Naive B cell (primary cell): ENCODE measurements at places on chromosomes 11 and 22.

DNA sequence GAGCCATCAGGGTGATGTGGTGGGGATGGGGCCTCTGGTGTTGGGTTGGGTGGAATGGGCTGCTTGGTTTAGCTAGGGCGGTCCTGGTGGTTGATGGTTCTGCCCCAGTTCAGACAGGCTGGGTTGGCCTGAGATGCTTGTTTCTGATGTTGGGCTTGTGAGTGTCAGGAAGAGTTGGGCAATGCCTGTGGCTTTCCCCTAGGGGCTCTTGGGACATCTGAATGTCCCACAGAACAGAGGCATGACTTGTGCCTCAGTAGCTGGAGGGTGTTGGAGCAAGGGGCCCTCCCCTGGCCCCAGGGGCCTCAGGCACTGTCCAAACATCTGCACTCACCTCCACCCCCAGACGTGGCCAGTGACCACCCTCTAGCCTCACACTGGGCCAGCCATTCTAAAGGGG, 14.0 kb upstream of the CTSD start:
- no peak for DNase-seq

- no peak for DNase-seq
These were observed 423.1 kb downstream of the SHANK2 start for GRCh38 chr11:70829134-70829885.

DNA sequence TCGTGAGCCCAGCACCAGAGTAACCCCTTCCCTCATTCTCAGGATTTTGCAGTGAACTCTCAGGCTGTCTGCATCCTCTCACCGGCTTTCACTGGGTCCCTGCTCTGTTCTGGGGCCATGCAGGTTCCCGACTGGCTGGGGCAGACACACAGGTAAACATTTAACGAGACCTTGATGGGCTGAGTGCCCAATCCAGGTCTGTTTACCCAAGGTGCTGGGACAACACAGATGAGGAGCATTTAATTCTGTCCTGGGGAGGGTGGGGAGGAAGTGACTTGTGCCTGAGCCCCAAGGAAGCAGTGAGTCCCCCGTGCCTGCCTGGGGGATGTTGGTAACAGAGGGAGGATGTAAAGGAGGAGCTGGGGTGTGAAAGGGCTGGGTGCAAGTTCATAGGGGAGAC, 4.4 kb downstream of the BIK start:
- no peak for DNase-seq

DNA sequence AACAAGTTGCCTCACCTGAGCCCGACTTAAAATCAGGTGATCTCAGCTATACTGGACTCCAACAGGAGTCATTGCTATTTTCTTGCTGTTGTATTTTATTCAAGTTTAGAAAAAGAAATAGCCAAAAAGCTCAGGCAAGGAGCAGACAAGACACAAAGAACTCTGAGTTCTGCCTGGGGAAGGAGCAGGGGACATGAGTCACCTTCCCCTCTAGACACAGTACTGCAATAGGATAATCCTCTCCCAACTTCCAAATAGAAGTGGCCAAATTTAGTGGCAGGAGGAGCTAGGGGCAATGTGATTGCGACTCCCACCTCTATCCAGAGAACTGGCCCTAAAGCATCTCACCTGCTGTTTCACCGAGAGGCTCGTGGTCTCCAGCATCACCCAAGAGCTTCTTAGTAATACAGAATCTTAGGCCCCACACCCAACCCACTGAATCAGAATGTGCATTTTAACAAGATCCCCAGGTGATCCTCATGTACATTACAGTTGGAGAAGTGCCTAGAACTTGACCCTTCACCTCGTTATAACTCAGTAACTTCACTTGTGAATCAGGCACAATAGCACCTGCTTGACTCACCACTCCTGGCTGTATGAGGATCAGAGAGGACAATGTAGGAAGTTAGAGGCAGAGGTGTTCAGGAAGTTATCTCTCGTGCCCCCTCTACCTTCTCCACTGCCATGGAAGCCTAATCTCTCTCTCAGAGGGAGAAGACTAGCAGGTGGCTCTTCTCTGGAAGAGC, 56.8 kb upstream of the FBXO3 start:
- no peak for DNase-seq

GRCh38 chr11:94002226-94002625, 18.9 kb upstream of the HEPHL1 start:
- no peak for DNase-seq

DNA sequence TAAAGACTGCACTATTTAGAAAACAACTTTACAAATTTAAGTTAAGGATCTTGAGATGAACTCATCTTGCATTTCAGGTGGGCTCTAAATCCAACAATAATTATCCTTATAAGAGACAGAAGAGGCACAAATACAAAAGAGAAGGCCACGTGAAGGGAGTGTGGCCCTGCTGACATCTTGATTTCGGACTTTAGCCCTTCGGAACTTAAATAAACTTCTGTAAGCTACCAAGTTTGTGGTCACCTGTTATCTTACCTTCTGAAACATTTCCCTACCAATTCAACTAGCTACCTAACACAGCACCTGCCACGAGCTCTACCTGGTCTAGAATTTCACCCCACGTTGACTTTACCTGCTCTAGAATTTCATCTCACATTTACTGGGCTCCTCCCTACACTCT, 42.9 kb upstream of the ARHGAP32 start:
- no peak for DNase-seq

DNA sequence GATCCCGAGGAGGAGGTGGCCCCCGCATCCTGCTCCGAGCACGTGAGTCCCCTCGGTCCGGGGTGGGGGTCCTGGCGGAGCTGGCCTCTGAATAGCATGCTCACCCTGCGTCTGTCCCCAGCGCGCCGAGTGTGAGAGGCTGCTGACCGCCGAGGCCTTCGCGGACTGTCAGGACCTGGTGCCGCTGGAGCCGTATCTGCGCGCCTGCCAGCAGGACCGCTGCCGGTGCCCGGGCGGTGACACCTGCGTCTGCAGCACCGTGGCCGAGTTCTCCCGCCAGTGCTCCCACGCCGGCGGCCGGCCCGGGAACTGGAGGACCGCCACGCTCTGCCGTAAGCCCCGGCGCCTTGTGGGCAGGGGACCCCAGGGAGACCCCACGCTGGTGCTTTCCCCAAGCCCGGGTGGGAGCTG, 3.5 kb downstream of the MUC2 start:
- no peak for DNase-seq

GRCh38 chr11:14424096-14424495, 65.1 kb upstream of the RRAS2 start:
- DNase-seq = no peak

GRCh38 chr22:19892925-19893324, 38.3 kb upstream of the GNB1L start:
- DNase-seq = no peak

DNA sequence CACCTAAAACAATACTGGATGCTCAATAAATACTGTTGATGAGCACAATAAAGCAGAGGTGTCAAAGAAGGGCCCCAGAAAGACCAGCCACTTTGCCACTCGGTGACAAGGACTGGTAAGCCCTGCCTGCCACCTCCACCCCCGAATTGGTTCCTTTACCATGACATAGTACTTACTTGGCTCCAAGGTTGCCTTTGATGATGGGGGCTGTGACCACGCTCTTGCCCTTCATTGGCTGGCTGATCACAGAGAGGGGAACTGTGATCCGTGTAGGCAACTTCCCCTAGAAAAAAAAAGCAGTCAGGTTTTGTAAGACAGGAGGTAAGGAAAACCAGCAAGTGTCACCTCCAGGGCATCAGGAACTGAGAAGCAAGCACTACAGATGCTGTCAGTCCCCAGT, 29.7 kb downstream of the NFRKB start:
- DNase-seq = no peak

DNA sequence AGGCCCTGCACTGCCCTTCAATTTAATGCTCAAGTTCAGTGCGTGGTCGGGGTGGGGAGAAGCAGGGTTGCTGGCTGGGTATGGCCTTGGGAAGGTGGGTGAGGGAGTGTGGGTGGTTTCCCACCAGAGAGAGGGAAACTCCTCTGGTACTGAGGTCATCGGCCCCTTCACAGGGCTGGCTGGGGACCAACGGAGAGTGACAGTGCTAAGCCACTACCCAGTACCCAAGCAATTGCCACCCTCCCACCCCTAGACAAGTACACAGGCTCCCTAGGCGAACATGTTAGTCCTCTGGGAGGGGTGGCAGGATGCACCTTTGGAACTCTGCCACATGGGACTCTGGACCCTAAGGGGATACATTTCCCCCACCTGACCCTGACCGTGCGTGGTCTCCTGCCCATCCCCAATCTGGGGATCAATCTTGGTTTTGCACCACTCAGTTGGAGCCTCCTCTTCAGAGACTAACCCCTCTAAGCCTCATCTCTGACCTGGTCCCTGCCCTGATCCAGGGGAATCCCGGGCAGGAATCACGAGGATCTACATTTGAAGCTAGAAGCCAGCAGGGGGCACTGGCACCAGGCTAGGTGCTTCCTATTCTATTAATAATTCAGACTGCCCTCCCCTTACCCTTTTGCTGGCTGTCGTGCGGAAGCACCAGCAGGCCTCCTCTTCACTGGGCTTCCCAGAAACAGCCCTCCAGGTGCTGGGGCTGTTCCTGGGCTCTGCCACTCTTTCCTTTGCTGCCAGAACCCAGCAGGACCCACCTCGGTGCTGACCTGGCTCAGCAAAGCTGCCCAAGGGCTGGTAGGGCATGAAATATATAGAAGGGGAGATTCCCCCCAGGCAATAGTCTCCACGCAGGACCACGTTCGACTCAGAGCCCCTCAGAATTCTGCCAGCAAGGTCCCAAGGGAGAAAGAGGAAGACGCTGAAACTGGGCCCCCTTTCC, 377.7 kb downstream of the TENM4 start:
- DNase-seq = no peak

GRCh38 chr11:17887779-17888178, 125.1 kb downstream of the SERGEF start:
- DNase-seq = no peak

DNA sequence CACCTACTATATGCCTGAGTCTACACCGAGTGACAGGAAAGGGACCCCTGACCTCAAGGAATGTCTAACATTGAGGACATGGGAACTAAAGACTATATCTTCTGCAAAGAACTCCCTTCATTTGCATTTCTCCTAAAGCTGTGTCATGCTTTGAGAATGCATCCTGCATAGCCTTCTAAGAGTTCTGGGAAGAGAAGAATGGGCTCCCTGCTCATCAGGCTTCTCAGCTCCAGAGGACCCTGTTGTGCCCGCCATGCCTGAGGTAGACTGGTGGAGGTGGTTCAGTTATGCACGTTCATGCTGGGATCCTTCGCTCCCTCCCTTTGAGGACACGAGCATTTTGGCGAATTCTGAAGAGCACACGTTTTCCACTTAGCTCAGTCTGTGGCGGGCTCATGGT, 63.3 kb downstream of the GRIK4 start:
- DNase-seq = no peak

DNA sequence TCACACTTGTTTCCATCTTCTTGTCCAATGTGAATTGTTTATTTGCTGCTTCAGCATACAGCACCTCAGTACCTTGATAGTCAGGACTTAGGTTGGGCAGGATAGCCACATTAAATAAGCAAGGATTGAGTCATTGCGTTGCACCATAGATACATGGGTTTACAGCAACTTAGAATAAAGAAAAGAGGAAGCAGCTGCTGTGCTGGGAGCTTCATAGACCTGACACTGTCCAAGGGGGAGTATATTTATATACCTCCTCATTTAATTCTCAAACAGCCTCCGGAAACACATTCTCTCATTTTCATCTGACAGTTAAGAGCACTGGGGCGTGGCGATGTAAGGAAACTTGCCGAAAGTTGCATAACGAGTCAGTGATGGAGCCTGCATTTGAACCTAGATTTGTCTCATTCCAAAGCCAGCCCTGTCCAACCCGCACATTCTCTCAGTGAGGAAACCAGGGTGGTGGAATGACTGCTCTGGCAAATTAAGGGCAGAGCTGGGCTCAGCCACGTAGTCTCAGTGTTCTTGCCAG, 42.2 kb downstream of the UBASH3B start:
- DNase-seq = peak; percentile 71

- DNase-seq = no peak
These were observed 25.3 kb downstream of the PPM1F start for GRCh38 chr22:21927174-21927823.

- no peak for DNase-seq
These were observed 6.1 kb downstream of the CLDN5 start for GRCh38 chr22:19517919-19518611.

DNA sequence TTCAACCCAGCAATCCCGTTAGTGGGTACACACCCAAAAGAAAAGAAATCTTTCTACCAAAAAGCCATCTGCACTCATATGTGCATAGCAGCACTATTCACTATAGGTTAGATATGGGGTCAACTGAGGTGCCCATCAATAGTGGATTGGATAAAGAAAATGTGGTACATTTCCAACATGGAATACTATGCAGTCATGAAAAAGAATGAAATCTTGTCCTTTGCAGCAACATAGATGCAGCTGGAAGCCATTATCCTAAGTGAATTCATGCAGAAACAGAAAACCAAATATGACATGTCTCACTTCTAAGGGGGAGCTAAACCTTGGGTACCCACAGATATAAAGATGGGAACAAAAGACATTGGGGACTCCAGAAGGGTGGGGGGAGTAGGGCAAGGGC, 1.9 kb upstream of the ARHGAP8 start:
- no peak for DNase-seq

DNA sequence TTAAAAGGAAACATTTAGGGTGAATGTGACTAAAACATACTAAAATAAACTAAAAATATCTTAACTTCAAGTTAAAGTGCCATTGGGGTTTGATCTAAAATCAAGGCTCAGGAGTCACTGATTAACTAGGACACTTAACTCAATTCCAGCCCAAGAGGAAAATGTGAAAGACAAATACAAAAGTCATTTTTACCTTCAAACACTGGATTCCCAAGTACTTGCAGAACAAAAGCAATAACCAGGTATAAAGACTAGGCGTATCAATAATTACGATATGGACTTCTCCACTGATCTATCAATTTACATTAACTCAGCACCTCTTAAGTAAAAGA, 15.6 kb downstream of the ALKBH8 start:
- no peak for DNase-seq

- DNase-seq = no peak
These were observed 1.6 kb downstream of the OR10A2 start for GRCh38 chr11:6864438-6864837.

DNA sequence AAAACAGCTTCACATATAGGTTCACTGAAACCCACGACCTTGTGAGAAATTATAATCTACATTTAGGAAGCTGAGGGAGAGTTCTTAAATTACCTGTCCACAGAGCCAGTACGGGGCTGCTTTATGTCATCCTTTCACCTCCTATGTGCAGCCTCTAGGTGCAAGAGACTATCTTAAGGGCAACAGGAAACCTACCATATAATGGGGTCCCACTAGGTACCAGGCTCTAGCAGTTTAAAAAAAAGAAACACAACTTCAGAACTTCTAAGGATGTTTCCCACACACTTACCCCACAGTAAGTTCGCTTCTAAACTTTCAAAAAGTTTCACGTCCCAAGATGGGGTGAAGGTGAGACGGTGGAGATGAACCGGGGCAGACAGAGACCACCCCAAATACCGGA, 573 bp downstream of the STK33 start:
- DNase-seq = peak; percentile 10

DNA sequence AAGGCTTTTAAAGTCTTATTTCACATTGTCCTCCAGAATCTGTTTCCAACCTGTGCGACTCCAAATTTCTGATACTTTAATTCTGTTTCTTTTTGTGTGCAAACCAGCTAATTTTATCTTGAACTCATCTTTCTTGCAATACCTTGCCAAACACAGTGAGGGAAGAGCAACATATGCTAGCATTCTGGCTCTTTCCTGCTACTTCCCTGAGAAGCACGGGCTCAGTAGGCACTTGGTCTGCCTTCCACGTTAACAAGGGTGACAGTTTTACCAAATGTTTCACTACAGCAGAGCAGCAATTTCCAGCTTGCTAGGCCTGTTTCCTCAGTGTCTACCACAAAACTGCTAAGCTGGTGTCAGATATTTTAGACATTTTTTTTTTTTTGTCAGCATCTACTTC, 405.8 kb downstream of the NTM start:
- no peak for DNase-seq

- DNase-seq = no peak
These were observed 121.6 kb downstream of the KIRREL3 start for GRCh38 chr11:126878913-126879482.
